ENCODE measurements at places on chromosomes 13 and 19. TPM values are rescaled to one million over a fixed set of nuclear protein-coding genes. Genes with fewer than 3 reads are reported as not detected.
A peak's percentile ranks its signal among the peaks of the same experiment; 100 is the strongest.

Gene CCDC70
- not detected for total RNA-seq

DNA sequence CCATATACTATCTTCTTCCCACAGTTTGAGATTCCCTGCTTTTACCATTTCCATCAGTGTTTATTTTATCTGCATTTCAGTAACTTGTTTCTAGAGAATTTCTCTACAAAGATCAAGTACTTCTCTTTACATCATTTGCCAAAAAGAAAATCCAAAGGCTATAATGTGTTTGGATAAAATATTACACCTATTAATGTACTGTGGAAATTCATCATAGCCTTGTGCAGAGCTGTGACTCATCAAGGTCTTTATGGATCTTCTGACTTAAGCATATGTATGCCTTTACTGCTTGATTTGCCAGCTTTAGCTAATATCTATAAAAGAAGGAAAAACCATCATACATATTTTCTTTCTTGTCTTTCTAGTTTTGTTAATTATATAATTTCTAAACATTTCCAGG lies 9.6 kb upstream of the HTR2A start:
- no peak for DNase-seq

DNA sequence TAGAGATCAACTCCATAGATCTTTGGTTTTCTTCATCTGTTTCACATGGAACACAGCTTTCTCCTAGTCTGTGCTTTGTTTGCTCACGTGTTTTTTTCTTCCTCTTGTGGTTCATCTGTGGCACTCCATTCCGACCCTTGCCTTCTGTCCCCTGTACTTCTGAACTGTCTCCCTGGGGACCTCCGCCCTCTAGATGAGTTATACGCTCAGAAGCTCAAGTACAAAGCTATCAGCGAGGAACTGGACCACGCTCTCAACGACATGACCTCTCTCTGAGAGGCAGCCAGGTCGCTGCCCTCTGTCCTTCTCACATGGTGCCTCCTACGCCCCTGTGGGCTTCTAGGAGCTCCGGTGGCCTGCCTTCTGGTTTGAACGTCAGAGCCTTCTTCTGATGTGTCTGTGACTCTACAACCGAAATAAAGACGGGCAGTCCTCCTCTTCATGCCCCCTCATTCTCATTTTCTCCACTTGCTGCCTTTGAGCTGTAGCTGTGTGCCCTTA lies 16.6 kb upstream of the RAB8A start:
- DNase-seq = no peak

- no peak for DNase-seq
Measured at GRCh38 chr13:114320065-114320464, 5.8 kb downstream of the CHAMP1 start.

DNA sequence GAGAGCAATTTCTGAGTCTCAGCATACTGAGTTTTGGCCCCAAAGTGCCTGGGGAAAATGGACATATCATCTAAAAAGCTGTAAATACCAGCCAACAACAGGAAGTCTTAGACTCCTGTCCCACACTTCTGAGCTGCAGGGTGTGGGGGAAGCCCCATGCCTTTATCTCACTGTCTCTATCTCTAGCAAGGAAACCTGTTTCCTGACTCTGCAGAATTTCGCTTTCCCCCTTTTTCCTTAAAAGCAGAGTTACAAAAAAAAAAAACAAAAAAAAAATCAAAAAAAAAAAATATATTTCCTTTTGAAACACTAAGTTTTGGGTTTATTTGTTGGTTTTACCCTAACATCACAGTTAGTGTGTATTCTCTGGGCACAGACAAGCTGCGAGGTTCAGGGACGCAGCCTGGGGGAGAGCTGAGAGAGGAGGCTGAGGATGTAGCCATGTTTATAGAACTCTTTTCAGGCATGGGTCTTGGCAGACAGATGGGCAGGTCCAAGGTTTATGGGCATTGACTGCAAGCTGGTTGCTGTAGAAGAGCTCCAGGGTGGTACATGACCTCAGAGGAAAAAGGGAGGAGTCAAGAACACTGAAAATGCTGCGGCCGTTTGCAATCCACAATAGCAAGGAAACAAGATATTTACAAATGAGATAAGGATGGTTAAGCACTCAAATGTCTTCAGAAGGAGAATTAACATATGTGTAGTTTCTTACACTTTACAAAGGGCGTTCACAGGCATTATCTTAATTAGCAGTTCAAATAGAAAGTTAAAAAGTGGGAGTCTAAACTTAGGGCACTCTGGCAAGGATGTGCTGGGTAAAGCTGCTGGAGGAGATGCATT lies 4.9 kb downstream of the MBNL2 start:
- DNase-seq = no peak

GRCh38 chr13:113448885-113449692 lies 4.2 kb downstream of the ADPRHL1 start:
- peak; percentile 73 for DNase-seq

Gene KLF1
- total RNA-seq = 0.33 TPM

GRCh38 chr19:13882836-13883235 lies 5.9 kb downstream of the NANOS3 start:
- no peak for DNase-seq
